Cardiac septum (tissue), 1 donor: ENCODE measurements at places on chromosomes 3 and 15. TPM values are rescaled to one million over a fixed set of nuclear protein-coding genes. Genes with fewer than 3 reads are reported as not detected.
A peak's percentile ranks its signal among the peaks of the same experiment; 100 is the strongest.

Gene PFN2
- total RNA-seq = 84.8 TPM

Gene NR1I2
- 0.08 TPM for total RNA-seq

Gene SLC9C1
- 3.9 TPM for total RNA-seq

Gene CPNE9
- total RNA-seq = not detected

Gene TM6SF1
- total RNA-seq = 2.8 TPM

Gene TCAIM
- 36.5 TPM for total RNA-seq

Gene HYAL3
- total RNA-seq = 1.3 TPM

Gene DISP2
- 1.2 TPM for total RNA-seq

Gene ARHGEF26
- 2.9 TPM for total RNA-seq

Gene MYZAP
- total RNA-seq = 658 TPM

Gene LSMEM2
- total RNA-seq = 25.7 TPM

Gene PLSCR2
- total RNA-seq = 0.48 TPM

Gene IL17RC
- total RNA-seq = 20.4 TPM

Gene NANOGP8
- total RNA-seq = not detected

GRCh38 chr15:91054816-91055215 lies 32.4 kb upstream of the VPS33B start:
- DNase-seq = no peak

DNA sequence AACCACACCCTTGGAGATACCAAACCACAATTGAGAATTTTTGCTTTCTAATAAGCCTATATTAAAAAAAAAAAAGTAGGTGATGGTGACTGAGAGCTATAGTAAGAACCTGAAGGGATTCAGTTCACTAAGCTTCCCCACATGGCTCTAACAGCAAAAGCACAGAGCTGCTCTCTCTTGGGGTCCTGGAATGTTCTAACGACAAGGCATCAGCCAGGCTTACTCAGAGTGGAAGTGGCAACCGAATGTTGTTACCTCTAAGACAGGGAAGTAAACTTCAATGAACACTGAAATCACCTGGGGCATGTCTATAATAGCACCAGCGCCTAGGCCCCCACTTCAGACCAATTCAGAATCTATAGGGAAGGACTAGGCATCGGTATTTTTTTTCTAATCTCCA lies 397.7 kb downstream of the MAGI1 start:
- no peak for DNase-seq

- no peak for DNase-seq
Observed at GRCh38 chr3:115194476-115194875, 47.4 kb upstream of the ZBTB20 start.

GRCh38 chr3:38232701-38233100 lies 32.9 kb upstream of the SLC22A13 start:
- no peak for DNase-seq

GRCh38 chr3:195768831-195769303 lies 42.9 kb downstream of the MUC4 start:
- DNase-seq = peak; percentile 75

- DNase-seq = no peak
Observed at GRCh38 chr3:8472549-8472948, 29.1 kb upstream of the LMCD1 start.

DNA sequence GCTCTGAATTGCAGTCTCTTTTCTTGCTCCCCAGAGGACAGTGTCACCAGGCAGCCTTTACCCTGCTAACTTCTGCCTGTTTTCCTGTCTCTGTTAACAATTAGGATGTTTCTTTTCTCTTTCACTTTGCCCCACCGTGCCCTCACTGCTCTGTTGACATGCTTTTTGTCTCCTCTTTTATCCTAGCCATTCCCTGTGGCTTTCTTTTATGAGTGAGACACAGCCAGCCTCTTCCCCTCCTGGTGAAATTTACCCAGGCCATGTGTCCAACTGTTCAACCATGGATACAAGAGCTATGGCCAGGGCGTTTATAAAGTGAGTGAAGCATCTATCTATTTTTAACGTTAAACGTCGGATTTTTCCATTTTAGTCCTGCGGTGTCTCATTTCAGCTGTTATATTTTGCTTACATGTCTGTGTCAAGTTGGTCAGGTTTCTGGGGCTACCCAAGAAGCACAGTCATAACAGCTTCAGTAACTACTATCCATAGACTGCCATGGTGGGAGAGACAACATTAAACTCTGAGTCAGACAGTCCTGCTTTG lies 443.2 kb upstream of the AZI2 start:
- DNase-seq = no peak

GRCh38 chr15:69451951-69452691 lies 497 bp upstream of the RPLP1 start:
- DNase-seq = peak; percentile 81

DNA sequence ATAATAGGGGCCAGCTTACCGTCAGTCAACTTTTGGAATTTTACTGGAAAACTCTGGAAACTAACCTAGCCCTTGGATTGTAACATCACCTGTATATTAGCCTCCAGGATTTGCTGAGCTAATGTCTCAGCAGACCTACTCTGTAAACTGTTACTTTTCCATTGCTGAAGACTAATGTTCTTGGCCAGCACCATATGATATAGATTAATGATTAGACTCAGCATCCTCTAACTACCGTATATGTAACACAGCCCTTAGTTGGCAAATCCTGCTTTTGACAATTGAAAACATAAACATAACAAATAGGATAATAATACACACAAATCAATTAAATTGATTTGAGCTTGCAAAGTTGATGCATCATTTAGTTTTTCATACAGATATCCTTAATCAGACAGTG lies 26.6 kb upstream of the GBE1 start:
- DNase-seq = no peak

DNA sequence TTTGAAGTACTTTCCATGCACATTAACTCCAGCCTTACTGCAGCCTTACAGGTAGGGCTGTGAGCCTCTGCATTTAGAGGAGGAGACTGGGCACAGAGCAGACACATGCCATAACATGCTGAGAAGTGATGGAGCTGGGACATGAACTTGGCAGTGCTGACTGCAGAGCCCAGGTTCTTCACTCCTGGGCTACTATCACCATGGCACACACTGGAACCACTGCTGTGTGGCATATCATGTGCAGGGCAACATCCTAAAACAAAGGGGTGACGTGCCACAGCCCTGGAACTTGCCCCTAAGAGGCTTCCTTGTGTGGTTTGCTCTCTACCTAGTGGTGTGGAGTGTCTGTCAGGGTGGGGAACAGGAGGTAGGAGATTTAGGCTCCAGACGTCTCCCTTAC lies 25.4 kb downstream of the EHD4 start:
- DNase-seq = peak; percentile 85

- no peak for DNase-seq
Observed at GRCh38 chr3:27589795-27590194, 105.6 kb upstream of the SLC4A7 start.

- no peak for DNase-seq
Observed at GRCh38 chr3:64117483-64117882, 94.2 kb upstream of the PSMD6 start.

- no peak for DNase-seq
Observed at GRCh38 chr3:16831846-16832245, 52.9 kb upstream of the PLCL2 start.

DNA sequence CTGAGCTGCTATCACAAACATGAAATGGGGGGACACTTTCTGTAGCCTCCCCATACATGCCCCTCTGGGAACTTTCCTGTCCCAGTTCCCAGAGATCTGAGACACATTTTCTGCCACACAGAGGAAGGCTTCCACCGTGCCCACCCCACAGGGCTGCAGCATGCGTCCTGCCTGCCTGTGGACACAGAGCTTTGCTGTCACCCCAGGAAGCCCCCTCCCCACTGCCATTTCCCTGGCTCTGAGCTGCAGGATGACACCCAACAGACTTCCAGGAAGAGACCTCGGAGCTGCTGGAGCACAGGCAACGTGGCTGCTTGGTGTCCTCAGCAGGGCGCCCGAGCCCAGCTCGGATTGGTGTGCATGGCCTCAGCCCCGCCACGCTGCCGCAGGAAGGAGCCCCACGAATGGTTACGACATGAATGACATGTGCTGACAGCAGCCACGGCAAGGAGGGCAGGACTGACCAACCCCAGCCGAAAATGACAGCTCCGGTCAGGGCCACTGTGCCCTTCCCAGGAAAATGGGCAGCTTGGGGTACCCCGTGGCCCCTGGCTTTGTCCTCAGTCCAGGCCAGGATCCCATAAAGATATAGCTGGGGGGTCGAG lies 81.3 kb downstream of the VGLL4 start:
- peak; percentile 70 for DNase-seq

DNA sequence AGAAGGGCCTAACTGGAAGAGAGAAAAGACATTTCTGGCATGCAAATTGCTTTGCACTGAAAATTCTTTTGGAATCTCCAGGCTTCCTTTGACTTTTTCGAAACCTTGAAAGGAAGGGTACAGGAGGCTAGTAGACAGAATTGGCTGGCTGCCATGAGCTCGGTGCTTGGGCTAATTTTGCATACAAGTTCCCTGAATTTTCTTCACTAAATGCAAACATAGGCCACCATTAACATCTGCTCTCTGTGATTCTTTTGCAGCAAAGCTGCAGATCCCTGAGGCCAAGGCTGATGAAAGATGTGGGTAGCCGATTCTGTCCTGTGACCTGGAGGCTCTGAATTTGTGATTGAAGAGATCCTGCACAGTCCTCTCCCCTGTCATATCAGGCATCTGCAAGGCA lies 247.8 kb upstream of the MCTP2 start:
- no peak for DNase-seq

DNA sequence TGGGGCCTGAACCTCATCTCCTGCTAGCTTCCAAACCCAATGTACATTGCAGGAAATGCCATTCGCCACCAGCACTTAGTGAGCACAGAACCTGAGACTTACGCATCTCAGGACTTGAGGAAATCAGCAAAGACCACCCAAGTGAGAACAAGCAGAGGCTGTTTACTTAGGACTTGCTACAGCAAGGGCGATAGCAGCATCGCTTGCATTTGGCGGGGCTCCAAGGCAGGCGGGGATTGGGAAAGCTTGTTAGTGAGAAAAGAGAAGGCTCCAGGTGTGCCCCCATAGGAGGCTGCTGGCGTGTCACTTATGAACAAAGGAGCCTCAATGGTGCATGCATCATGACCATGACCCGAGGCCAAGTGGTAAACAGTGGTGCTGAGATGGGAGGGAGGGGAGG lies 19.7 kb downstream of the SLC6A20 start:
- DNase-seq = no peak

GRCh38 chr15:58212909-58213526 lies 74.8 kb downstream of the AQP9 start:
- DNase-seq = no peak
